ENCODE measurements at places on chromosomes 7 and 10. TPM values are rescaled to one million over a fixed set of nuclear protein-coding genes. Genes with fewer than 3 reads are reported as not detected.

DNA sequence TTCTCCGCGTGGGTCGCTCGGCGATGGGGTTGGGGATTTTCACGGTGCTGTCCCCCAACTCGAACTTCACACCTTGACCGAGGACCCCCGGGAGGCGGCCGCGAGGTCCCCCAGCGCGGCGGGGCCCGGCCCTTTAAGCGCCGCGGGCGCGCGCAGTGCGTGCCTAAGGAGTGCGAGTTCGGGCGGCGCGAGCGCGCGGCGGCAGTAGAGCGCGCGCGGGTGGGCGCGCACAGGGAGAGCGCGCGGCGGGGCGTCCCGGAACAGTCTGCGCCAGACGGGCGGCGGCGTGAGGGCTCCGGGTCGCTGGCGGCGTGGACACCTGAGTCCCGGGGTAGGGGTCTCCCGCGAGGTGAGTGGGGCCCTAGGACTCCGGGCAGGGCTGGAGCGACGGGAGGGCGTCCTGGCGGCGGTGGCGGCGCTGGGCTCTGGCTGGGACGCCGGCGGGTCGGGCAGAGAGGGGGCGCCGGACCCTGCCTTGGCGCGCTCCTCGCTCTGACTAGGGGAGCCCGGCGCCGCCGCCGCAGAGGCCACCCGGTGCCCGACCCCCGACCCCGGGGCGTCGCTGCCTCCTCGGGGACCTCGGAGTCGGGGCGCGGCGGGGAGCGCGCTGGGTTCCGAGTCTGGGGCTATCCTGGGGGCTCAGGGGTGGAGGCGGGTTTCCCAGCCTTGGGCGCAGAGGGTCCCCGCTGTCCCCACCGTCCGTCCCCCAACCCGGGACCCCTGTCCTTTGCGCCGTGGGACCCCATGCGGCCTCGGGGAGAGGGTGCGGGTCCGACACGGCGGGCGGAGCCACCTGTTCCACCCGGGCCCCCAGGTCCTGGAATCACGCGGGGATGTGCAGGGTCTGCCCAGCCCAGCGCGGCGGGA, at the start of gene PROSER2:
PROSER2 (plus strand) TSS at position 235 of the 867 bp plus-strand sequence. CDS start 28,722 bp downstream, outside the sequence.
- DNase-seq, result no peak
- H3K4me1 ChIP-seq, result peaks cover 23% of the 10 kb centered on the region
- H3K4me3 ChIP-seq, result peak within 1 kb of the TSS; percentile 50
- no peaks in the 10 kb centered on the region for H3K27me3 ChIP-seq
- H3K36me3 ChIP-seq, result no peaks in the 10 kb centered on the region

DNA sequence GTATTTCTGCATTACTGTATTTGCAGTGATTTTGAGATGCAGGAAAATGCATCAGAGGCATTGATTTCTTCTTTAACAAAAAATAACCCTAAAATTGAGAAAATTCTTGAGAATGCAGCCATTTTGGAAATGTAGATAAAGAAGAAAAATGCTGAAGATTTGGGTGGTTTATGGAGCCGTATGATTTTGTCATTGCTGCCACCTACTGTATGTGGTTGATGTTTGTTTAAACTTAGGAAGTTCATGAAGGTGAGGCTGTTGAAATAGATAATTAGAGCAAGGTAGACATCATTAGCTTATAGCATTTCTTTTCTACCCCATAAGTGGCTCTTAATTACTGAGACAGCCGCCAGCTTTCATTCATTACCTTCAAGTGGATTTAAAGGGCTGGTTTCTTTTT, 92.1 kb upstream of the SAMD8 start:
- H3K27ac ChIP-seq, result no peak overlapping the region
- DNase-seq, result no peak
- no peak overlapping the region for H3K4me3 ChIP-seq
- peaks cover 12% of the 10 kb centered on the region for H3K4me1 ChIP-seq
- no peaks in the 10 kb centered on the region for H3K27me3 ChIP-seq
- H3K36me3 ChIP-seq, result peaks cover 18% of the 10 kb centered on the region

DNA sequence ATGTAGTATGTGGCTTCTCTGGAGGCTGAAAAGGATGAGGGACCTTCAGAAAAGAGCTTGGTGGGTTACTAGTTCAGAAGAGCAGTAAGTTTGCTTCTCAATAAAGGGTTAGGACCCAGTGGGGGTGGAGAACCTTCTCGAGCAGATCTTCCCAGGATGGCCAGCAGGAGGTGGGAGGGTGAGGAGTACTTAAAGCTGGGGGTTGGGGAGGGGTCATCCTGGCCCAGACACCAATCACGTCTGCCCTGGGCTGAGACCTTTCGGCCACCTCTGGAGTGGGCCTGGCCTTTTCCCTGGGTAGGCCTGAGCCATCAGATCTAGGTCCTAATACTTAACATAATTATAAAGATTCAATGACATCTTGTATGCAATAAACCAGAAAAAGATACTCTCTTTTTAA, 149.0 kb upstream of the TCF7L2 start:
- H3K4me1 ChIP-seq, result peaks cover 11% of the 10 kb centered on the region
- H3K27ac ChIP-seq, result no peak overlapping the region
- H3K27me3 ChIP-seq, result no peaks in the 10 kb centered on the region
- peak; percentile 49 for DNase-seq
- H3K4me3 ChIP-seq, result no peak overlapping the region

- no peaks in the 10 kb centered on the region for H3K36me3 ChIP-seq
- no peaks in the 10 kb centered on the region for H3K4me1 ChIP-seq
- no peak overlapping the region for H3K4me3 ChIP-seq
Observed at GRCh38 chr10:110698340-110698739, 54.2 kb downstream of the RBM20 start.

GRCh38 chr10:71239946-71240795, 27.8 kb downstream of the UNC5B start:
- peak overlapping the region; percentile 0 for H3K27ac ChIP-seq
- H3K4me1 ChIP-seq, result peaks cover 99% of the 10 kb centered on the region
- H3K4me3 ChIP-seq, result no peak overlapping the region
- no peak for DNase-seq

DNA sequence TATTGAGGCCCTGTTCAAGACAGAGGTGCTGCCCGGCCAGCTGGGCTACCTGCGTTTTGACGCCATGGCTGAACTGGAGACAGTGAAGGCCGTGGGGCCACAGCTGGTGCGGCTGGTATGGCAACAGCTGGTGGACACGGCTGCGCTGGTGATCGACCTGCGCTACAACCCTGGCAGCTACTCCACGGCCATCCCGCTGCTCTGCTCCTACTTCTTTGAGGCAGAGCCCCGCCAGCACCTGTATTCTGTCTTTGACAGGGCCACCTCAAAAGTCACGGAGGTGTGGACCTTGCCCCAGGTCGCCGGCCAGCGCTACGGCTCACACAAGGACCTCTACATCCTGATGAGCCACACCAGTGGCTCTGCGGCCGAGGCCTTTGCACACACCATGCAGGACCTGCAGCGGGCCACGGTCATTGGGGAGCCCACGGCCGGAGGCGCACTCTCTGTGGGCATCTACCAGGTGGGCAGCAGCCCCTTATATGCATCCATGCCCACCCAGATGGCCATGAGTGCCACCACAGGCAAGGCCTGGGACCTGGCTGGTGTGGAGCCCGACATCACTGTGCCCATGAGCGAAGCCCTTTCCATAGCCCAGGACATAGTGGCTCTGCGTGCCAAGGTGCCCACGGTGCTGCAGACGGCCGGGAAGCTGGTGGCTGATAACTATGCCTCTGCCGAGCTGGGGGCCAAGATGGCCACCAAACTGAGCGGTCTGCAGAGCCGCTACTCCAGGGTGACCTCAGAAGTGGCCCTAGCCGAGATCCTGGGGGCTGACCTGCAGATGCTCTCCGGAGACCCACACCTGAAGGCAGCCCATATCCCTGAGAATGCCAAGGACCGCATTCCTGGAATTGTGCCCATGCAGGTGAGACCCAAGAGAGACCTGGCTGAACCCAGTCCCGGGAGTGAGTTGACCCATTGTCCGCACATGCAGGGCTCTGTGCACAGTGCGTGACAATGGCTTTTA, 2.8 kb downstream of the RBP3 start:
- H3K4me3 ChIP-seq, result no peak overlapping the region
- H3K36me3 ChIP-seq, result no peaks in the 10 kb centered on the region
- no peaks in the 10 kb centered on the region for H3K4me1 ChIP-seq
- no peaks in the 10 kb centered on the region for H3K27me3 ChIP-seq
- no peak for DNase-seq

- no peaks in the 10 kb centered on the region for H3K36me3 ChIP-seq
- H3K27ac ChIP-seq, result no peak overlapping the region
- H3K4me3 ChIP-seq, result no peak overlapping the region
- no peaks in the 10 kb centered on the region for H3K4me1 ChIP-seq
- no peak for DNase-seq
Observed at GRCh38 chr10:42827201-42827600, 44.6 kb downstream of the BMS1 start.

DNA sequence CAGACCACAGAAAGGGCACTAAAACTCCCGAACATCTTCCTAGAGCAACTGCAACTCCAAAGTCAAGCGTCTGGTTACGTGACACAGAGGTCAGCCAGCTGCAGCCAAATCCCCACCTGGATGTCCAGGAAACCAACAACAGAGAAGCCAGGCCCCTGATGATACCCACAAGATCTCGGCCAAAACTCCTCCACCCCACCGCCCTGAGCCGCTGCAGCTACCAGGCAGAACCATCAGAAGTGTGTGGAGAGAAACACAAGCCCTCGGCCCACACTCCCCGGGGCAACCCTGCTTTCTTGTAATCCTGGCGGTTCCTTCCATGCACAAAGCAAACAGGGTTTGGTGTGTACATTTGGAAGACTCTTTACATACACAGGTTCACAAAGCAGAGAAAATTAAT, 8.7 kb downstream of the CHST15 start:
- no peak overlapping the region for H3K4me3 ChIP-seq
- H3K27me3 ChIP-seq, result no peaks in the 10 kb centered on the region
- no peak overlapping the region for H3K27ac ChIP-seq
- peaks cover 34% of the 10 kb centered on the region for H3K4me1 ChIP-seq

DNA sequence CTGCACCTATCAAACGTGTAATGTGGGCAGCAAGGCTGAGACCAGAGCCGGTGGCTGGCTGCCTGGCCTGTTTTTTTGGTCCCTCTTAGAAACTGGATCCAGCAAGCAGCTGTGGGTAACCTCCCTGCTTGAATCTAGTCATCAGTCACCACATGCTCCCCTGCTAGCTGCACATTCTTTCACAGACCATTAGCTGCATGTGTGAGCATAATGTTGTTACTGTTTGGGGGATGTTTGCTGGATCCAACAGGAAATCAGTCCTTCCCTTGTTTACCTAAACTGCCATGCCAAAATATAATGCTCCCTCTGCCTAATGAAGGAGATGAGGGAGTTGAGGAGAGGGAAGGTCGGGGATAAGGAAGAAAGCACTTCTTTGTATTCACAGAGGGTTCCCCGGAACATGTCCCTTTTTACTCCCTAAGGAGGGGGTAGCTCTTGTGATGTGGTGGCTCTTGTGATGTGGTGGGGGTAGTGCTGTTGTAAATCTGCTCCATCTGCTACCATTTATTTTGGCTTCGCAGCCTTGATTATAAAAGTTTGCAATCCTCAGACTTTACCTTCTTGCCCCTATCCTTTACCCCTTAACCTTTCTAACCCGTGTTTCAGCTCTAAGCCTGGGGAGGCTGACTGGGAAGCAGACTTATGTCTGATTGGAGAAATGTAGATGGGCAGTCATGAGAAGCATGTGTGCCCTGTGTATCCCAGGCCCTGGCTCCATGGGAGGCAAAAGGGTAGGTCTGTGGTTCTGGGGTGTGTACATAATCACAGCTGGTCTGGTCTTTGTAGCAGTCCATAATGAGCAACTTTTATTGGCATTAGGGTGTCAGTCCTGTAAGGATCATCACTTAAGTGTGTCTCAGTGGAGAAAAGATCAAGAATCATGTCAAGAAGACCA, 20.8 kb downstream of the LOXL4 start:
- H3K4me3 ChIP-seq, result no peak overlapping the region
- H3K27ac ChIP-seq, result no peak overlapping the region
- peak; percentile 71 for DNase-seq

GRCh38 chr10:24299578-24300260, 90.8 kb downstream of the KIAA1217 start:
- DNase-seq, result peak; percentile 22
- no peak overlapping the region for H3K27ac ChIP-seq
- no peak overlapping the region for H3K4me3 ChIP-seq
- H3K36me3 ChIP-seq, result no peaks in the 10 kb centered on the region
- H3K27me3 ChIP-seq, result no peaks in the 10 kb centered on the region

- H3K36me3 ChIP-seq, result no peaks in the 10 kb centered on the region
- H3K27ac ChIP-seq, result no peak overlapping the region
- no peaks in the 10 kb centered on the region for H3K4me1 ChIP-seq
- DNase-seq, result no peak
- H3K27me3 ChIP-seq, result no peaks in the 10 kb centered on the region
- no peak overlapping the region for H3K4me3 ChIP-seq
Observed at GRCh38 chr10:17445400-17445998, 8.9 kb downstream of the ST8SIA6 start.

- peak overlapping the region; percentile 48 for H3K4me3 ChIP-seq
- no peak overlapping the region for H3K27ac ChIP-seq
- H3K36me3 ChIP-seq, result no peaks in the 10 kb centered on the region
- no peak for DNase-seq
Observed at GRCh38 chr7:26153823-26154783, 2.1 kb downstream of the NFE2L3 start.

DNA sequence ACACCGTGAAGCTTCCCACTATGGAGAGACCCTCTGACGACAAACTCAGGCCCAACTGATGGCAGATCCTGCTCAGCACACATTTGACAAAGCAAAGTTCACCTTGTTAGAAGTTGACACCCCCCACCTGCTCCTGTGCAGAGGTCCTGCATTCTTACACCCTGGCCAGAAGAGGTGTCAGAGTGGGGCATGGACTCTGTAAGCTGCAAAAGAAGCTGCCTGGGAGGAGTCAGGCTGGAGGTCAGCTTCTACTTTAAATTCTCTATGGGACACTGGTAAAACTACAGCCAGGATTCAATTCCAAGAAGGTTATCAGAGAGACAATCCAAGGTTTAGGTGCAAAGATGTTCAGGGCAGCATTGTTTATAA, 20.0 kb upstream of the TNS3 start:
- DNase-seq, result no peak

DNA sequence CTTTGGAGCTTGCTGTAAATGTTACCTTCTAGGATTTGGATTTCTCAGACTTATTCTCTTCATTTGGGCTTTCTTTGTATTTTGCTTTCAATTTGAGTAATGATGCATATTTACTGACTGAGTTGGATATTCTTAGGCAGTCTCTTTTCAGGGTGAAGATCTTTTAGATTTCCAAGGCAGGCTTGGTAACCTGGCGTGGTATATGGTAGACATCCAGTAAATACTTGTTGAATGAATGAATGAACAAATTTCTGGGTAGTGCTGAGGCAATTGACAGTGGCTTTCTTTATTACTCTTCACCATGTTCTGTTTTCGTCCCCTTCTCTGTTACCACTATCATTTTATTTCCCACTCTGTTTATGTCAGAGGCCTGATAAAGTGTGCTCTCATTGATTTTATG, 27.1 kb downstream of the BBS9 start:
- H3K36me3 ChIP-seq, result no peaks in the 10 kb centered on the region
- peak overlapping the region; percentile 21 for H3K27ac ChIP-seq
- no peak for DNase-seq
- H3K4me3 ChIP-seq, result no peak overlapping the region
- no peaks in the 10 kb centered on the region for H3K27me3 ChIP-seq

DNA sequence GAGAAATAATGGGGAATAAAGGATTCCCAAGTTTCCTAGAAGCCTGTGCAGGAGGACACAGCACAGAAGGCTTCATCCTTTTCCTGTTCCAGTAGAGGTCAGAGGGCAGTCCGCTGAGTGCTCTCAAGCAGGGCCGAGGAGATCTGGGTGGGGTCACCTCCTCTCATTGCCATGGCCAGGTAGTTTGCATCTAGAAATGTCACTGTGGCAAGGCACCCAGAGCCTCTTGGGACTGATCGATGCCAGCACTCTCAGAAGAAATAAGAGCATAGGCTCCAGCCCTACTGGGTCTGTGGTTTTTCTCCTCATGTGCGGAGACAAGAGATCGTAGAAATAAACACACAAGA, 7.9 kb downstream of the NUB1 start:
- H3K36me3 ChIP-seq, result peaks cover 60% of the 10 kb centered on the region
- DNase-seq, result no peak
- H3K4me1 ChIP-seq, result peaks cover 7% of the 10 kb centered on the region

The DDX50 gene
- total RNA-seq, result 28.7 TPM

The HHEX gene
- total RNA-seq, result 6.1 TPM

The ARMC3 gene
- not detected for total RNA-seq

The SHH gene
- 0.25 TPM for total RNA-seq

The HTR5A gene
- not detected for total RNA-seq
